ENCODE measurements at places on chromosomes 4 and X.
A peak's percentile ranks its signal among the peaks of the same experiment; 100 is the strongest.

GRCh38 chr4:152364883-152365282 lies 171.0 kb downstream of the FBXW7 start:
- no peak for DNase-seq

DNA sequence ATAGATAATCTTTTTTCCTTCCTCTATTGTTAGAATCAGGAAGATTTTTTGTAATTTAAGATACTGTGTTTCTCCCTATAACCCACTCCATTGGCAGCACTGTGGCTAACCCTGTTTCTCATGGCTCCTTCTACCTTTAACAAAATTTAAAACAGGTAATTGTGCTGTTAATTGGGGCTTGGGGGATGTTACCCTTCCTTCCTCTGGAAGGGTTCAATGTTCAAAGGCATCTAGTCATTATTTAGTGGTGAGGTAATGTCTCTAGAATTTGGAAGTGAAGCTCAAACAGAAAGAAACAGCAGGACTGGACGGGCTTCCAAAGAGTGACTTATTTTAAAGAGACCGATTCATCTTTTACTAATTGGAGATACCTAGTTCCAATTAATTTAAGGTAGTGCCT lies 166.4 kb downstream of the TRIML1 start:
- no peak for DNase-seq

GRCh38 chr4:139674875-139675550 lies 9.4 kb downstream of the MGST2 start:
- no peak for DNase-seq

GRCh38 chr4:6560416-6561172 lies 14.4 kb upstream of the MAN2B2 start:
- DNase-seq: no peak

DNA sequence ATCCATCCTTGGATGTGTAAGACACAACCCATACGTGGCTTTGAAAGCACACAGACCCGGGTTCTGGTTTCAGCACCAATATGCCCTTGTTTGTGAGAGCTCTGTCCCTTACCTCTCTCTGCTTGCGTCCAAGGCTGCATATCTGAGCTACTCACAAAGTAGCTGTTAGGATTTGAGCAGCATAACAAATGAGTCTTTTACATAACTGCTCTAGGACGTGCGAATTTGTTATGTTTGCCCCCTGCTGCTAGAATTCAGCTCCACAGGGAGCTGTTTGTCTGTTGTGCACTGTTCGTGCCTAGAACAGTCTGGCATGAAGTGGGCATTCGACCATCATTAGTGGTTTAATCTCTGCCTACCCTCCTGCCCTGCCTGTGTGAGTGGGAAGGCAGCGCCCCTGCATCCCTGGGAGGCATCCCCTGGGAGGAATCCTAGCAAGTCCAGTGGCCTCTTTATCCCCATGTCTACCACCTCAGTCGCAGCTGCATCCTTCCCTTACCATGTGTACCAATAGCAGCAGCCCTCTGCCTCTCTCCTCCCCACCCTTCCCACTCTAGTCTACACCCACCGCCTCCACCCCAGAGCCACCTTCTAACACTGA lies 42.1 kb downstream of the SLC2A9 start:
- no peak for DNase-seq

DNA sequence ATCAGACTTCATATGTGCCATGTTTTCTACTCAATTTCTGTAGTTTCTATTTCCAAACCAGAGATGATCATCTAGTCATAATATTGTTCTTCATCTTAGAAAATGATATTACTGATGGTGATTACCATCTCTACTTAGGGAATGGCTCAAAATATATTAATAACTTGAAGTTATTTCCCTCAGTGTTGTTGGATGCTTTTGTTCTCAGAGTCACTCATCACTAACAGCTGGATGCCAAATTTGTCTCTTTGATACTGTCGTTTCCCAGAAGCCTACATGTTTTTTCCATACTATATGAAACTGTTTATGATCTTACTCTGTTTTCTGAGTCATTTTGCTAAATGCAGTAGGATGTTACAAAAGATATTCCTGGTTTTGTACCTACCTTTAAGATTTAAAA lies 8.9 kb downstream of the PGAM4 start:
- no peak for DNase-seq

DNA sequence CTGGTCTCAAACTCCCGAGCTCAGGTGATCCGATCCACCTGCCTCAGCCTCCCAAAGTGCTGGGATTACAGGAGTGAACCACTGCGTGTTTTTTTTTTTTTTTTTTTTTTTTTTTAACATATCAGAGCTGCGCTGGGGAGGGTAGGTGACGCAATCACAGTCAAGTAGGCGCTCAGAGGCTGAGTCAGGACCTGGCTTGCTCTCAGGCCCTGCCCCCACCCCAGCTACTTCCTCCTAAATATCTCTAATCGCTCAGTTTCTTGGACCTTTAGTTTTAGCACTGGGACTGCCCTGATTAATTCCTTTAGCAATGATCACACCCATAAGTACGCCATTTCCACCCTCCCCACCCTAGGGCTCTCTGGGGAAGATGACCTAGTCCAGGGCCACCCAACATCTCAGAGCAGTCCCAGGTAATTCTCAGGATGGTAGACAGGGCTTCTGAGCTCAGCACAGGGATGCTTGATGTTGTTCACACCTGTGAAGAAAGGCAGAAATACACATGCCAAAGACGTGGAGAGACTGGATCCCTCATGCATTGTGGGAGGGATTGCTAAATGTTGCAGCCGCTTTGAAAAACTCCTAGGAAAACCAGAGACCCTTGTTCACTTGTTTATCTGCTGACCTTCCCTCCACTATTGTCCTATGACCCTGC lies 50.2 kb downstream of the DDX3X start:
- peak; percentile 34 for DNase-seq

- DNase-seq: no peak
These were observed at the start of gene DDIT4L for GRCh38 chr4:100189820-100190642. Gene DDIT4L (minus strand): TSS chr4:100190468. CDS start chr4:100189983, 485 bp downstream.

All from activated T-helper 1 cell treated with anti-CD3 and anti-CD28 coated beads, Interleukin-2, amount 50 U/mL, for 16 hours (primary cell).